ENCODE measurements at places on chromosomes 12 and 14.
A peak's percentile ranks its signal among the peaks of the same experiment; 100 is the strongest.

DNA sequence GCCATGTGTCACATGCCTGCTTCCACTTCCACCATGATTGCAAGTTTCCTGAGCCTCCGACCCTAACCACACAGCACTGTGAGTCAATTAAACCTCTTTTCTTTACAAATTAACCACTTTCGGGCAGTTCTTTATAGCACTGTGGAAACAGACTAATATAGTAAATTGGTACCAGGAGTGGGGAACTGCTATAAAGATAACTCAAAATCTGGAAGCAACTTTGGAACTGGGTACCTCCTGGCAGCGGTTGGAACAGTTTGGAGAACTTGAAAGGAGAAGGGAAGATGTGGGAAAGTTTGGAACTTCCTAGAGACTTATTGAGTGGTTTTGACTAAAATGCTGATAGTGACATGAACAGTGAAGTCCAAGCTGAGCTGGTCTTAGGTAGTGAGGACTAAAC, 436.1 kb downstream of the TMEM121 start:
- no peak for DNase-seq

GRCh38 chr14:51308866-51309265, 68.8 kb downstream of the TMX1 start:
- no peak for DNase-seq

DNA sequence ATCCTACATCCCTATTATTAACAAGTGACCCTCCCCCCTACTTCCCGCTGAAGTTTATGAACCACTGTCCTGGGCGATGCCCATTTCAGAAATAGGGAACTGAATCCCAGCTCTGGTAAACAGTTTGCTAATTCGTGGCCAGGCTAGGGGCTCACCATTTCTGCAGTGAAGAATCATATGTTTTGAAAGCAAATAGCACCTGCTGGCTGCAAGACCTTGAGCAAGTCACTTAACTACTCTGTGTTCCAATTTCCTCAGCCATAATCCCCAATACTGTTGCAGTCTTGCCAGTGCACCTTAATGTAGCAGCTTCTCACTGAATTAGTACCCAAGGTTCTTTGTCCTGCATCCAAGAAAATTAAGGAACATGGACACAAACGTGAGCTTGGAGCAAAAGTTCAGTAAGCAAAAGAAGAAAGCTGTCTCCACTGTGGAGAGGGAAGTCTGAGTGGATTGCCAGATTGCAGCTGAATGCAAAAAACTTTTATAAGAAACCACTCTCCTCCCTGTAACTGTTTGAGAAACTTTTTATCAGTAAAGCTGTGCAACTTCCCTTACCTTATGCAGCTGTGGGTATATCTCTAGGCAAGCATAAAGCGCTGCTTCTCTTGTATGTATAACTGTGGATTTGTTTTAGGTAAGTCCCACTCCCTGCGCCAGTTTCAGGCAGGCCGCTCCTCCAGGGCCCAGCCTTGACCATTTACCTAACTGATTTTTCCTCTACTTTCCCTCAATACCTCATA, 824 bp downstream of the OAS1 start:
- DNase-seq: no peak

- peak; percentile 76 for DNase-seq
Measured at GRCh38 chr14:99884834-99885648, 91.8 kb downstream of the EML1 start.

- no peak for DNase-seq
Measured at GRCh38 chr12:79764641-79765040, 73.9 kb upstream of the PAWR start.

GRCh38 chr12:85834378-85834777, 1.8 kb downstream of the RASSF9 start:
- DNase-seq: no peak

DNA sequence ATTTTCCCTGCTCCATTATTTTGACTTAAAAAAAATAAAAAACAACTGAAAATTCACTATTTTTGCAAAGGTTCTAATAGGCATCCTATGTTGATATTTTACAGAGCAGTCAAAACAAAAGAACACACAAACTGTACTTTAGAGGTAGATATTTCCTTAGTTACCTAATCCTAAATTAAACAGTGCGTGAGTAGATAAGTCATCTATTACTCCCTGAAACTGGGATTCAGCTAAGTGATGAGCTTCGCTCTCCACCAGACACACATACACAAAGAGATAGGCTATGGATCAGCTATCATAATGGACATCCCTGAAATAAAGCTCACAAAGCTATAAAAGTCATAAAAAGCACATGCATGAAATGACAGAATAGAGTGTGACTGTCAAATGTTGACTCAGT, 398.7 kb downstream of the SOX5 start:
- no peak for DNase-seq

- DNase-seq: no peak
Measured at GRCh38 chr14:89029961-89030694, 205.7 kb downstream of the TTC8 start.

GRCh38 chr12:51086933-51087332, 3.5 kb upstream of the CSRNP2 start:
- DNase-seq: no peak

DNA sequence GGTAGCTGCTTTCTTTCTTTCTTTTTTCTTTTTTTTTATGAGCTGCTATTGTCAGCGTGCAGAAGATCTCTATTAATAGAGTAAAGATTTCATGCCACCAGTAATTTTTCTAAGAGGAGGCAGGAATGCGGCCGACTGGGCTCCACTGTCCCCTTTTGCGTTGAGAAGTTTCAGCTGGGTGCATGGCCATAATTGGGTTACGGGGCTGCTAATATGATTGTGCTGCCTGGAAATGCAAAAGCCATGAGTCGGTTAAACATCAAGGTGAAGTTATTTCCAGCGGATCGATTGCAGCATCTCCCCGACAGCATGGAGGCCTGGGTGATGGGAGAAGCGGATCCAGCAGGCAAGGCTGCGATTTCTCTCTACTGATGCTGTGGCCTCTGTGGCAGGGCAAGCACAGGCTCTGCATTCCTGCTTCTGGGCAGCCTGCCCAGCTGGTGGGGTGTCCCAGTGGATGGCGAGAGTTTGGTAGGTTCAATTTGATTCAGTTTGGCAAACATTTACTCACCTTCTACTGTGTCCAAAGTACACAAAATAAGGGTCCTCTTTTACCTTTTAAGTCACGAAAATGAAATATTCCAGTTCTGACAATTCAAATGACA, 54.4 kb upstream of the PRMT8 start:
- DNase-seq: no peak

GRCh38 chr12:54258201-54258681, 21.7 kb downstream of the CBX5 start:
- DNase-seq: no peak

DNA sequence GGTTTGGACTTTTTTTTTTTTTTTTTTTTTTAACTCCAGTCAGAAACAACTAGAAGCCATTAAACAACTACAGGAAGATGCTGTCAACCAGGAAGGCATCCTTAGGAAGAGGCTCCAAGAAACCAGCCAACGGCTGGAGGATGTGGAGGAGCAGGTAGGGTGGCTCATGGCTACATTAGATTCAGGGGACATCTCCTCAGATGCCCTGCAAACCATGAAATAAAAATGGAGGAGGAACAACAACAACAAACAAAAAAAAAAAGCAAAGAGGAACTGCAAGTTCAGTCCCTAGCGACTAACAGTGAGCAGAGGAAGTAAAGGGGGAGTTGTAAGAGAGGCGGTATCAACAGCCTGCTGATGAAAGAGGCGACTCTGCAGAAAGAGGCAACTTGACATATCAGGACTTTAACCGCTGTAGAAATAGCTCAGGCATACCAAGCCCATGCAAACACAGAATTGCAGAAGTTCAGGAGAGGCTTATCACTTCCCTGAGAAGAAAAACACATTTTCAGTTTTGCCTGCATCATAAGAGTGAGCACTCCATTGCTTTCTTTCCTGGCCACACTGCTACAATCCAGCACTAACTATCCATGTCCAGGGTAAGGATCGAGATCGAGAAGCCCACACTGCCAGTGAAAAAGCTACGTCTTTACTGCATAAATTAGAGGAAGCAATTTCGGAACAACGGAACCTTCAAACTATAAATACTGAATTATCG, 103.5 kb upstream of the BCAT1 start:
- DNase-seq: no peak

GRCh38 chr14:105286759-105287144, 14.0 kb downstream of the BRF1 start:
- no peak for DNase-seq

DNA sequence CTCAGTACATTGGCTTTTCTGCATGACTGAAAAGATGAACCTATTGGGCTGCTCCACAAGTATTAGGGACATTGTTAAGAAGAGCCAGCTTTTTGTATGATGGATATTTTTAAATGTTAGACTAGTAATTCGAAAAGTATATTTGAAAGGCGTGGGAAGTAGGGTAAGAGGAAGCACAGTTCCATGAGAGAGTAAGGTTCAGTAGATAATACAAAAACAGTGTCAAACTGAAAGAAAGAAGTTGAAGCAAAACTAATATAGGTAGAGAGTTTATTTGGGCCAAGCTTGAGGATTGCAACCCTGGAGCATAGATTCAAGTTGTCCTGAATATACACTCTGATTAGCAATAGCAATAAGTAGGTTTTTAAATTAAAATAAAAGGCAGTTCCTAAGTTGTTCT, 193.9 kb downstream of the RASSF9 start:
- no peak for DNase-seq

DNA sequence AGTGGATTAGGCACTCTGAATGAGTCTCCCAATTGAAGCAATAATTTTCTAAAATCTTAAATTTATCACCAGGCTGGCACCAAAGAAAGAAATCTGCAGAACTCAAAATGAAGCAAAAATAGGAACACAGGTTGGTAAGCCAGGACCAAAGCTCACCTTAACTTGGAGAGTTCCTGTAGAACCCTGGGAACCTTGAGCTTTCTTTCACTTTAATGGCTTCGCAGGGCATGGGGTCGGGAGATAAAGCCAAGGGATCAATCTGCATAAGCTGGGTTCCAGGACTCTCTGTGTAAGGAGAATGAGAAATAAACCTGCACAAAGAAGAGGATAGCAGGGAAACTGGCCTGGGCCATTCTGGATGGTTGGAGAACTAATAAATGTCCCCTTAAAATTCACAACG, 8.3 kb upstream of the VDR start:
- DNase-seq: no peak

DNA sequence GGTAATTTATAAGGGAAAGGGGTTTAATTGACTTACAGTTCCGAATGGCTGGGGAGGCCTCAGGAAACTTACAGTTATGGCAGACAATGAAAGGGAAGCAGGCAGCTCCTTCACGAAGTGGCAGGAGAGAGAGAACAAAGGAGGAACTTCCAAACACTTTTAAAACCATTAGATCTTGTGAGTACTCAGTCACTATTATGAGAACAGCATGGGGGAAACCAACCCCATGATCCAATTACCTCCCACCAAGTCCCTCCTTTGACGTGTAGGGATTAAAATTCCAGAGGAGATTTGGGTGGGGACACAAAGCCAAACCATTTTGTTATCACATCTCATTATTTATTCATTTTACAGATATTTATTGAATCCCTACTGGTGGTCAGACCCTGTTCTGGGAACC, 822.8 kb downstream of the GALC start:
- no peak for DNase-seq

DNA sequence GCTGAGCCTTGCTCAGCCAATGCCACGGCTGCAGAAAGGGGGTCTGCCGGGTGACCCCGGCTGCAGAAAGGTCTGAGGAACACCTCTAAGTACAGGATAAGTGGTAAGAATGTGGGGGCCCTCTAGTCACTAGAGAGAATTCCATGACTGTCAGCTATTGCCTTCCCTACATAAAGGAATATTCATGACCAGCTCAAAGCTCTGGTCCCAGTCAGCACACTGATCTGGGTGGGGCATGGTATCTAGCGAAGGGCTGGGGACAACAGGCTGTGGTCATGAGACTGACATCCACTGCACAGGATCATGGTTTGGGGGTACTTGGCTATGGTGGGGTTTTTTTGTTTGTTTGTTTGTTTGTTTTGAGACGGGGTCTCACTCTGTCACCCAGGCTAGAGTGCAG, 42.1 kb downstream of the DCAF4 start:
- no peak for DNase-seq

- DNase-seq: peak; percentile 50
Measured at GRCh38 chr12:51389302-51389999, 1.8 kb downstream of the GALNT6 start.

- no peak for DNase-seq
Measured at GRCh38 chr12:95179011-95179410, 38.3 kb downstream of the FGD6 start.

GRCh38 chr12:71652656-71653055, 11.0 kb downstream of the ZFC3H1 start:
- peak; percentile 45 for DNase-seq

DNA sequence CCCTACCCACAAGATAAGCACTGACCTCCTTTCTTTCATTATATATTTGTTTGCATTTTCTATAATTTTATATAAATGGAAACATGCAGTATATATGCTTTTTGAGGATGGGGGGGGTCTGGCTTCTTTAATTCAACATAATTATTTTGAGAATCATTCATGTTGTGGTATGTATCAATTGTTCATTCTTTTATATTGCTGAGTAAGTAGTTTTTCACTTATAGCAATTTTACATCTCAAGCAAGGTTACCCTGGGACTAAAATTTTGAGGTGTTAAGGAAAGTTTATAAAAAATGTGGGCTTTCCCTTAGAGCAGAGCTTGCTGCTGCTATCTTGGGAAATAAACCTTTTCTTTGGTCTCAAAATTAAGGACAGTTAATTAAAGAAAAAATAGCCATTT, 89.9 kb upstream of the EGLN3 start:
- no peak for DNase-seq

GRCh38 chr12:20451761-20452160, 83.4 kb downstream of the PDE3A start:
- peak; percentile 95 for DNase-seq

DNA sequence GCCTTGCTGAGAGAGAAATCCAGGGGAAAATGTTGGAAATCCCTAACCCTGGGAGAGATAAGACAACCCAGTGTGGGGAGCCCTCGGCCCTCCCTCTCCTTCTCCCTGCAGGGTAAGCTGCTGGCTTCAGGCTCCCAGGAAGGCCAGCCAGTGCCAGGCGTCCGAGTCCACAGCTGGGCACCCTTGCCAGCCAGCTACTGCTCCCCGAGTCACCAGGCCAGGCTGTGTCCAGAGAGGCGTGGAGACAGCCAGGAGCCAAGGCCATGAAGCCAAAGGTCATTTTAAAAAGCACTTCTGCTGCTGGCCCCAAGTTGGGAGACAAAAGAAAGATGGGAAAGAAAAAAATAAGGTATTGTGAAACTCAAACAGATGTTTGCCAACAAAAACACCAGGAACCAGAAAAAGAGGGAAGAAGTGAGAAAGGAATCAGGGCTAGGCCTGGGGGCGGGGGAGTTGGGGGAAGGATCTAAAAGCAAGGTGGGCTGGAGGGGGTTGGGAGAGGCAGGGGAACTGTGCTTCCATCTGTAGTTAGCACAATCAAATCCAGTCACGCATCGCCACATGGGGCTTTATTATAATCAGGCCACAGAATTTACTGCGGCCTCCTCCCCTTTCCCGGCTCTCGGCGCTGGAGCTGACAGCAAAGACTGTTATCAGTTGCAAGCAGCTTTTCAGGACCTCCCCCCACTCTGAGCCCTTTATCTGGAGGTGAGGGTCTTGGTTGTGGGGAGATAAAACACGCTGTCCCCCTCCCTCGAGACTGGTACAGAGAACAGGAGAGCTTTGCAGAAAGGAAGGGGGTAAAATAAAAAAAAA, 33.5 kb downstream of the RBM19 start:
- peak; percentile 69 for DNase-seq

GRCh38 chr12:57223191-57224165, 6.0 kb upstream of the SHMT2 start:
- DNase-seq: no peak

Measured in fibroblast of mammary gland (primary cell).